Hypothalamus (tissue), 51 donors: ENCODE measurements at places on chromosomes 2 and 18.

- DNase-seq, result no peak
Observed at GRCh38 chr2:160405077-160405867, 88.3 kb downstream of the RBMS1 start.

GRCh38 chr18:75204732-75205513 lies 4.0 kb downstream of the PTGR3 start:
- no peak for DNase-seq

- DNase-seq, result no peak
Observed at GRCh38 chr2:240994171-240994896, 4.1 kb upstream of the SNED1 start.

GRCh38 chr2:197184959-197185586 lies 125.5 kb downstream of the ANKRD44 start:
- DNase-seq, result peak; percentile 44

DNA sequence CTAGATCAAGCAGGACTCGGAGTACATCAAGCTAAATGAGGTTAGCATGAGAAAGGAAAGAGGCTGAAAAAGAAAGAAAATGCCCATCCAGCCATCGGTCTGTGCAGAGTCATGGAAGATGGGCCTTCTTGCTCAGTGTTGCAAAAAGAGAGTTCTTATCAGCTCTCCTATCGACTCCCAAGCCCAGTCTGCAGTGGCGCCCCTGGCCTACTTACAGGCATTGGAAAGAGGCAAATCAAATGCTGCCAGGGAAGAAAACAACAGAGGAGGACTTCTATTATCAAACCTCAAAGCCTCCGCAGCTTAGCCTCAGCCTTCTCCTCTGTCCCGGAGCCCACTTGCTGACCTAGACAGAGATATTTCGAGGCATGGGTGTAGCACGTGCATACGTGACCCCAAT lies 66.0 kb downstream of the CDH2 start:
- no peak for DNase-seq

- DNase-seq, result no peak
Observed at GRCh38 chr2:39325966-39326365, 82.2 kb upstream of the CDKL4 start.

DNA sequence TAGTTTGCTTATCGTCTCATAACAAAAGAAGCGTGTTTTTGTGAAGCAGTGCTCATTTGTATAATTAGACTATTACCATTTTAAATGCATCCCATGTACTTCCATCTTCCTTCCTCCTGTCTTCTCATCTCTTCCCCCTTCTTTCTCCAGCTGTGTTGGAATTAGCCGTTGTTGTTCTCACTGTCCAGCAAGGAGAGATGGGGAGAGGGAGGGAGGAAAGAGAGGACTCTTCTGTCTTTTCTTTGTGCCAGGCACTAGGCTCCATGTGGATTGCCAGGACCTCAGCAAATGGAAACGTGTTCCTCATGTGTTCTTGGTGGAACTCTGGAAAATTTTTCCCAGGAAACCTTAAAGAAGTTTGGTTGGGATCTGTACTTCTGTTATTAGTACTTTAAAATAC lies 131.7 kb downstream of the PHLPP1 start:
- no peak for DNase-seq

GRCh38 chr2:88054782-88055370 lies 707 bp downstream of the KRCC1 start:
- DNase-seq, result no peak

DNA sequence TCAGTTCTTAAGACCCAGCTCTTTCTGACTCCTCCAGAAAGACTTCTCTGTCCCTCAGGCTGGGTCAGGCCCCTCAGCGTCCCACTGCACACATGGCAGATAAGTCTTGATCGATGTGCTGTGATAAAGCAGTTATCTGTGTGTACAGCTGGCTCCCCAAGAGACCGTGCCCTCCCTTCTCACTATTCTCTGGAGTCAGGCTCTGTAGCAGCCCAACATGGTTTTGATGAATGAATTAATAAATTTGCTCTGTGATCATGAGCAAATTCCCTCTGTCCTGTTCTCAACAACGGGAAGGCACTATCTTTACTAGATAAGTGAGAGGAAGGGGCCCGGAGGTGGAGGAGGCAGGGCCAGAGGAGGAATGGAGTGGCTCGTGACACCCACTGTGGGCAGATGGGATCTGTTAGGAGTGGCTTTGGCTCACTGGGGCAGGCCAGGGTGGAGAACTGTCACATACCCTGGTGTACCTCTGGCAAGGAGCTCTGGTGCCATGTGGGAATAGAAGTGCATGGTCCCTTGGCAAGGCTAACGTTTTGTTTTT lies 48.3 kb downstream of the ZFP36L2 start:
- DNase-seq, result no peak

GRCh38 chr2:18304849-18305248 lies 255.6 kb downstream of the RDH14 start:
- no peak for DNase-seq

GRCh38 chr2:88845772-88846661 lies 154.5 kb downstream of the RPIA start:
- no peak for DNase-seq

DNA sequence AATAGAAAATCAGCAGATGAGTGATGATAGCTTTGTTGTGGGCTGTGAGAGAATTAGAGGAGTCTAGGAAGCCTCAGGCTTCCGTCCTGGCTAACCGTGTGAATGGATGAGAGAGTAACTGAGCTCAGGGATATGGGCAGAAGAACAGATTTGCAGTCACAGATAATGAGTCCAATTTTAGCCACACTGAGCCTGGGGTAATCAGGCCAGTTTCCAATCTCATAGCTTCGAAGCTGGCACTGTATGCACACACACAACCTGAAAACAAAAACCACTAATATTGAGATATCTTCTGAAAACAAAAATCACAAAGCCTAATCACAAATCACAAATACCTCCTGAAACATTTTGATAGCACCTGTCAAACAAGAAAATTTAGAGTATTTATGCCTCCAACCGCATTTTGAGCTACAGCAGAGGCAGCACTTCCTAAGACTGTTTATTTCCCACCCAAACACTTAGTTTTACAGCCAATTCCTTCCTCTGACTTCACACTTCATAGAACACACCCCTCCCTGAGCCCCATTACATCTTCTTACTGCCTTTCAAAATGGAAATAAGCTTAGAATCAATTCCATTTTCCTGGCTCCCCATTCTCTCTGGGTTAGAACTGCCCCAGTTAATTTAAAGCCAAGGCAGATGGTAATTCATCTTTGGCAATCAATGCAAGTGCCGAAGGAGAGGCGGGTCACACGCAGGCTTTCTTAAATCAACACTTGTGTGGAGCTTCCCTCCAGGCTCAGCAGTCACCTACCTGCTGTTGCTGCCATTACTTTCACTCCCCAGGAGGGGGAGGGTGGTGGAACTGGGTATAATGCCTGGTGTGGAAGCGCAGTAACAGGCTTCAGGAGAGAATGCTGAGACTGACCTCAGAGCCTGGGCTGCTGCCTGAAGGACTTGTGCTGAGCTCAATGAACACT lies 18.9 kb downstream of the TTR start:
- no peak for DNase-seq

- no peak for DNase-seq
Observed at GRCh38 chr18:50104421-50104820, 90.5 kb downstream of the MYO5B start.

DNA sequence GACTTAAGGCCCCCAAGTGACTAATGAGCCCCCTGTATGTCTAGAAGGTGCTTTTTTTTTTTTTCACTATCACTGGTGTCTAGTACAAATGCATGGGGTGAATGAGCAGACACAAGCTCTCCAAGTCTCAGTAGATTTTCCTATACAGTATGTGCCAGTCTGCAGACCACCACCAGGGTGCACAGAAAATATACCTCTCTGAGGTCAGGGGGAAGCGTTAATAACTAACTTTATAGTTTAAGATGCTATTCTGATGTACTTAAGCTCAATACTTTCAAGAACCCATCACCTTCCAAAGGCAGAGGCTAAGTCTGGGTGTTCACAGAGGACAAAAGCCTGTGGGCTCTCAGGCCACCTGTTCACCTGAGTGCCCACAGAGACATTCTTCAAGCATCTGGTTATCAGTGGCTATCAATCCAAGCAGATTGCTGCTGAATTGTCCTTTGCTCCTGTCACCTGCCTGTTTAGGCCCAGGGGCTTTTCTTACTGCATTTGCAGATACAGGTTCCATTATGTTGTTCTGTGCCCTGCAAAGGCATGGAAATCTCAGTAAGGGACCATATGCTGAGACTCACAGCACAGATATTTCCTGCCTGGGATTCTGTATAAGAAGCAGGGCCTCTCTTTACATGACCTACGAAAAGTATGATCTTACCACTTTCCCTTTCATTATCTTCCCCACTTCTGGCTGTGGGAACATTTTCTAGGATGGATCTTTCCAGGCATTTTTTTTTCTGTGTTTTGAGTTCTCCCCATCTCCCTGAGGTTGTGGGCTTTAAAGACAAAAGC lies 534.6 kb downstream of the TNS1 start:
- no peak for DNase-seq

DNA sequence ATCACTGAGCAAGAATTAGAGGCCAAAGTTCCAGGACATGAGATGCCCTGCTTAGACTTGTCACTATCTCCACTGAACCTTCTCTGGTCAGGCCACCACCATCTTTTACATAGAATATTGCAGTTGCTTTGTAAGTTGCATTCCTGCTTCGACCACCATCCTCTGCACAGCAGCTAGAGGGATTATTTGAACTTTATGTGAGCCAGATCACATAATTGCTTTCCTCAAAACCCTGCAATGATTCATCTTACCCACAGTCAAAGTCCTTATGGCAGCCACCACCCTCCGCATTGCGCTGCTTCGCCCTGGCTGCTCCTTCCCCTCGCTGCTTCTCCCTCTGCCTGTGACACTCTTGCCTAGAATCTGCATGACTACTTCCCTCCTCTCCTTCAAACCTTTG lies 111.3 kb downstream of the EML6 start:
- DNase-seq, result no peak

DNA sequence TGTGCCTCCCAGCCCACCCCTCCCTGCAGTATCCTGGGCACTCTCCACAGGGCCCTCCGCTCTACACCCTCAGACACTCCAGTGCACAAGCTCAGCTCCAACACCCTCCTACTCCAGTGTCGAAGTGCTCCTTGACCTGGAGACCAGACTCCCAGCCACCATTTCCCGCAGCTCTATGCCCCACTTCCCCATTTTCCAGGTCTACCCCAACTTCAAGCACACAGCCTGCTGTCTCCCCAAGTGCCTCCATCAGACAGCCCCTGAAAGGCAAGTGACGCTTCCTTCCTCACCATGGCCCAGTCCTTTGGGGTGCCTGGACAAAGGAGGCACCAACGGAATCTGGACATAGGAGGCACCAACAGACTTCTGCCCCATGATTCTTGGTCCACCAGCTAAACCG lies 7.2 kb downstream of the PASK start:
- no peak for DNase-seq

- no peak for DNase-seq
Observed at GRCh38 chr2:29916571-29916970, 4.8 kb downstream of the ALK start.

- DNase-seq, result no peak
Observed at GRCh38 chr2:165847001-165847400, 53.0 kb upstream of the GALNT3 start.

DNA sequence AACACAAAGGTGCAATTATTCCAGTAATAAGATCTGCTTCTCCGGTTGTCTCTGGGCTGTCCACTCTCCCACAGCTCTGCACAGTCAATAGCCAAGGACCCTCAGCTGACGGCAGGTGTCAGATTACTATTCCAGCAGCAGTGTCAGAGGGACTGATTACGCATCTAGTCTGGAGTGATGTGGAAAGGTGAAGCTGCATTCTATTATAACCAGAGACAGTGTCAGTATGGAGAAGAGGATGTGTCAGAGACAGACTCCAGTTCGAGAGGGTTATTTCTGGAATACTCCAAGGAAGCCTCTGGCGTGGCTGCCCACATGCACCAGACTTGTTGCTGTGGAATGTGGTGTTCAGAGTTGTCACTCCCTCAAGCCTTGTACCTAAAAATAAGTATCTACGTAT lies 163.6 kb upstream of the TMEM200C start:
- no peak for DNase-seq

GRCh38 chr18:3985664-3986063 lies 469.4 kb downstream of the DLGAP1 start:
- DNase-seq, result no peak

GRCh38 chr18:50666536-50666935 lies 106.6 kb downstream of the MAPK4 start:
- DNase-seq, result no peak

- DNase-seq, result no peak
Observed at GRCh38 chr2:139048017-139048416, 267.8 kb upstream of the NXPH2 start.

GRCh38 chr2:120468136-120468535 lies 122.2 kb downstream of the INHBB start:
- no peak for DNase-seq

GRCh38 chr2:168801961-168802858 lies at the start of gene NOSTRIN:
TSS of gene NOSTRIN (plus strand) at chr2:168802637. CDS start at chr2:168802647, 10 bp downstream.
- no peak for DNase-seq

GRCh38 chr2:128473175-128474035 lies 154.7 kb upstream of the HS6ST1 start:
- no peak for DNase-seq

- no peak for DNase-seq
Observed at GRCh38 chr18:36829362-36830157, 633 bp downstream of the KIAA1328 start.

DNA sequence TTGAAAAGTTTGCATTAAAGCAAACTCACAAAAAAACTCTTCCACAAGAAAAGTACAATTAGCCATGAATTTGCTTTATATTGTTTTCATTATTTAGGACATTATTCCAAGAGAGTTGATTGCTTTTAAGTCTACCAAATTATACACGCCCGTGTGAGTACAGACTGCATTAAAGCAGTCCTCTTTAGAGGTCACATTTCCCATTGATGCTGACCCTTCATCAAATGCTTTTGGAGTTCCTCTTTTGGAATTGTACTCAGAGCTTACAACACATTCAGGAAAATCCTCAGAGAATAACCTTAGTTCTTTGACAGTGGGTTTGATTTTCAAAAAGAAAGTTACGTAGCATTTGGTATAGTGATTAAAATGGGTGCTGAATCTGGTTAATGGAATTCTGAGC lies 256.1 kb downstream of the CDH2 start:
- no peak for DNase-seq

DNA sequence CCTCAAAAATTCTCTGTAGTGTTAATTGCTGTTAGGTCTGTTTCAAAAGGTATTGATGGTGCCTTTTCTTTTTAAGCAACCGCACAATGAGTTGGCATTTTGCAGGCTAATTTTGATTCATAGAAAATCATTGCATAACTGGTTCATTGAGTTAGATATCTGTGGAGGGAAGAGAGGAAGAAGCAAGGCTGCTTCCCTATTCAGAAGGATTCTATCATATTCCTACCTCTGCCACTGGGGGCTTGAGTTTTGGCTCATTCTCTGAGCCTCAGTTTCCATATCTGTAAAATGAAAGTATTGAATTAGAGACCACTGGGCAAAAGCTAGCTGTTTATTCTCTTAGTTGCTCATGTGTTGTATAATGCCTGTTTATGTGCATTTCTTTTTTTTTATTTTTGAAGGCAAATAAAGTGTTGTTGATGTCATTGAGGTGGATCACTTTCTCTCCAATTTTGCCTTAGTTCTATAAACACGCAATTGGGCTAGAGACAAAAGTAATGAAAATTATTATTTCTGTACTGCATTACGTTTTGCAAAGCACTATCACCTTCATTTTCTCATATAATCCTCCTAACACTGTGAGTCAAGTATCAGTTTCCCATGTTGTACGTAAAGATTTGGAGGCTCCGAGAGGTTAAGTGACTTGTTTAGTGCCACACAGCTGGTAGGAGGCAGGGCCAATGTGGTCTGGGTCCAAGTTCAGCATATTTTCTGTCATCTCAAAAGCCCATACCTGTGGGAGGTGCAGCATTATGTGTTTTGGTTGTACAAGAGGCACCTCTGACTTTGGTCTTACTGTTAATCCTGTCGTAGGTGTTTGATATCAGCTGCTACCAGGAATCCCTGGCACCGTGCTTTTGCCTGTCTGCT lies 5.9 kb downstream of the TRIB2 start:
- DNase-seq, result no peak
